ENCODE measurements at places on chromosomes 11 and 22.

- no peak for DNase-seq
Observed at GRCh38 chr11:128614026-128614425, 26.7 kb upstream of the ETS1 start.

DNA sequence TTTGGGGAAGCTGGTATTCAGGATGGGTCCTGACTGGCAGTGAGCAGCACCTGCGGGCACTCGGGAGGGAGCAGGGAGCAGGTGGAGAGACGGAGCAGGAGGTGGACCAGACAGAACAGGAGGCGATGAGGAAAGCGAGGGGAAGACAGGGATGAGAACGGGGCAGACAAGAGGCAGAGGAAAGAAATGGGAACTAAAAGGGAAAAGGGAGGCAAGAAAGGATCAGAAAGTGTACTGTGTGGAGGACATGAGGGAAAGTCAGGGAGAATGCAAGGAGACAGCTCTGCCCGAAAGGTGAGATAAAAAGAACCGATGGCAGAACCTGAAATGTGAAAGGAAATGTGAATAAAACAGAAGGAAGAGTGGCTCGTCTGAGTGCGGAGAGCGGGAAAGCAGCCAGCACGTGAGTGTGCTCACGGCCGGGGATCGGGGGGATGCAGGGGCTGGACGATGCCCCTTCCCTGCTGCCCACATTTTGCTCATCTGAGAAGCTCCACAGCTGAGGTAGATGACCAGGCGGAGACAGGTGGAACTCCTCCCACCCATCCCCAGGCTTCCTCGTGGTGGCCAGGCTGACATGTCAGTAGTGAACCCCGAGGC is 494.4 kb upstream of the B3GAT1 start:
- no peak for DNase-seq

GRCh38 chr11:134200688-134201087 is 23.1 kb downstream of the NCAPD3 start:
- DNase-seq = no peak

DNA sequence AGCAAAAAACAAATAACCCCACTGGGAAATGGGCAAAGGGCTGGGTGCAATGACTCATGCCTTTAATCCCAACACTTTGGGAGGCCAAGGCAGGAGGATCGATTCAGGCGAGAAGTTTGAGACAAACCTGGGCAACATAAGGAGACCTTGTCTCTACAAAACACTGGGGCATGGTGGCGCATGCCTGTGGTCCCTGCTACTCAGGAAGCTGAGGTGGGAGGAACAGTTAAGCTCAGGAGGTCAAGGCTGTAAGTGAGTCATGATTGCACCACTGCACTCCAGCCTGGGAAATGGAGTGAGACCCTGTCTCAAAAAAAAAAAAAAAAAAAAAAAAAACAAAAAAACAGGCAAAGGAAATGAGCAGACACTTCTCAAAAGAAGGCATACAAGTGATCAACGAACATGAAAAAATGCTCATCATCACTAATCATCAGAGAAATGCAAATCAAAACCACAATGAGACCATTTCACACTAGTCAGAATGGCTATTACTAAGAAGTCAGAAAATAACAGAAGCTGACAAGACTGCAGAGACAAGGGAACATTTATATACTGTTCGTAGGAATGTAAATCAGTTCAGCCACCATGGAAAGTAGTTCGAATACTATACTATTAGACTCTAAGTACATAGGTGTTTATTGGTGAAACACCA is 48.2 kb upstream of the SMCO4 start:
- no peak for DNase-seq

DNA sequence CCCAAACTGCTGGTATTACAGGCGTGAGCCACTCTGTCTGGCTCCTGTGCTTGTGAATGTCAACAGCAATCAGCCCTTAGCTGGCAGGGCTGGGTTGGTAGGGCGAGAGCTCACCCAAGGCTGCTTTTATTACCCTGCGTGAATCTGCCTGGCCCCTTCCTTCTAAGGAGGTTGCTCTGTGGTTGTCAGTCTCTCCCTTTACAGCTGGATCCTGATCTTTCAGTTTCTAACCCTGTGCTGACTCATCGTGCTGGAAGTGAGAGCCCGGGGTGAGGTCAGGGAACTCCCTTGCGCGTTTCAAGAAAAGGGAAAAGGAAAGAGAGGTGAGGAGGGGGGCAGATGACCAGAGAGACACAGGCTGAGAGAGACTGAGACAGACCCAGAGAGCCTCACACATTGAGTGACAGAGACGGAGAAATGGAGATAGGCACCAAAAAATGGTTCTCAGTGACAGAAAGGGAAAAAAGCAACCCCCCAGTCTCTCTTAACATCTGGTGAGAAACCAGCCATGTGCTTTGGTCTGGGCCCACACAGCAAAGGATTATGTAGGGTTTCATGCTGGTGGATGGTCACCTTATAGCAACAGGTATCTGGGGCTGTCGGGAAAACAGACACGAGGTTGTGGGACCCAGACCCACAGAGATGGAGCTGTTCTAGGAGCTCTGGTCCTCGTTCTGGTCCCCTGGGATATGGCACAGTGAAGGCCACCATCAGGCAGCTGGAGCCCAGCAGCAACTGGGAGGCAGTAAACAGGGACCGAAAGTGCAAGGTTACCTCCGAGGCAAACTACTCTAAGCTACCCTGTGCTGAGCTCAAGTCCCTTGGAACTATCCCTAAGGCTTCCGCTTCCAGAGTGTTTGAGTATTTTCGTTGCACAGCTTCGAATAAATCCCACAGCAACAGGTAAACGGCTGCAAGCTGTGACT is 2.5 kb downstream of the TCN2 start:
- no peak for DNase-seq

DNA sequence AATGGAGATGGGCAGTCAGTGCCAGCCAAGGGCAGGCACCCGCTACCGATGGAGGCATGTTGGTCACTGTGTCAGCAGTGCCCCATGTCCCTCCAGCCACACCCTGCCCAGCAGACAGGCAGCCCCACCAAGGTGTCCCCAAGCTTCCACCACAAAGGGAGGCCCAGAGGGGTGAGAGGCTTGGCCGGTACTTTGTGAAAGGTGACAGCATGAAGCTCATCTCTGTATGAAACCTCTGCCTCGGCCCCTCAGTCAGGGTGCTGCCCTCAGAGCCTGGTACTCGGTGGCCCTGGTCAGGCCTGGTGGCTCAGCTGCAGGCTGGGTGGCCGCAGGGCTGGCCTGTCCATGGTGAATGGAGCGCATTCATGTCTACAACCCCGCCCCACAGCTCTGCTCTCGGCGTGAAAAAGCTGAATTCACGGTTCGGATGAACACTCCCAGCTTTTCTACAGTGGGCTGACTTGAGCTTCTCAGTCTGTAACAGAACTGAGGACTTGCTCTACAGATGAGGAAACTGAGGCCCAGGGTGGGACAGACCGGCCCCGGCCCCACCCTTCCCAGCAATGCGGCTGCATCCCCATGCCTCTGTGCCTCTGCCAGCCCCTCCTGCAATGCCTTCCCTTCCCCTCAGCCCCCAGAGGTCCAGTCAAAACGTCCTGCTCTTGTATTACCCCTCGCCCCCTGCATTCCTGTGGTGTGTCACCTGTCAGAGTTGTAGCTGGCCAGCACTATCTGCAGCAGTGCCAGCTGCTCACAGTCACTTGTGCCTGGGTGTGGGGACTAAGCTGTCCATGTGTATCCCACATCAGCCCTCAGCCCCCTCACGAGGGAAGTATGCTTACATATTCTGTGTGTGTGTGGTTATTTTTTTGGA is 27.7 kb downstream of the RSPH14 start:
- peak; percentile 87 for DNase-seq

GRCh38 chr22:47151490-47151889 is 389.0 kb downstream of the TBC1D22A start:
- no peak for DNase-seq

GRCh38 chr22:36002084-36002483 is 26.5 kb downstream of the RBFOX2 start:
- DNase-seq = no peak

DNA sequence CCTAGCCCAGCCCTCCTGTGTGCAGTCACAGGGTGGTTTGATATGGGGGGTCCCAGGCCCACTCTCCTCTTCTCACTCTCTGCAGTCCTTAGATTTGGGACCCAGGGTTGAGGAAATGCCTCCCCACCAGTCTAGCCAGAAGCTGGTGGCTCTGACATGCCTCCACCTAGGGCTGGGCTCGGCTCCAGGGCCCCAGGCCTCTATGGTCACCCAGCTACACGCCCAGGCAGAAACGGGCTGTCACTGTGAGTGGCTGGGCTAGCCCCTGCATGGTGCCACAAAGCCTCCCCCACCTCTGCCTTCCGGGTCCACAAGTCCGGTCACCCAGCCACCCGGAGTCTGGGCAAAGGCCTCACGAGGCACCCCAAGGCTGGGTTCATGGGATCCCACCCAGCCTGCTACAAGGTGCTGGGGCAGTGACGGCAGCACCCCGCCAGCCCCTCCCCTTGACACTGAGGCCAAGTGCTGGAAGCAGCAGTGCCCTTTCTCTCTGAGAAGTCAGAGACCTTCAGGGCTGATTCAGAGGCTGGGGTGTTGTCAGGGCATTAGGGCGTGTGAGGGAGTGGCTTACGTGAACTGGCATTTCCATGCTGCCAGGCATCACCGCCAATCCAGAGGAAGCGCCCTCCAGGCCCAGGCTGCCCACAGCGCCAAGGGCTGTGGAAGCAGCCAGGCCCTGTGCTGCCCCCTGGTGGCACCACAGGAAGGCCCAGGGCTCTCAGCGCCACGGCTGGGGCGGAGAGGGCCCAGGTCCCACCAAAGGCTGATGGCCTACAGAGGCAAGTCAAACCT is 638 bp upstream of the PITPNM1 start:
- peak; percentile 79 for DNase-seq

GRCh38 chr11:61120099-61120705 is 17.9 kb downstream of the CD5 start:
- no peak for DNase-seq

GRCh38 chr11:77196961-77197360 is 68.9 kb downstream of the MYO7A start:
- no peak for DNase-seq

- DNase-seq = no peak
Observed at GRCh38 chr11:112656772-112657428, 304.3 kb upstream of the NCAM1 start.

- no peak for DNase-seq
Observed at GRCh38 chr11:129423426-129423825, 47.8 kb downstream of the BARX2 start.

- DNase-seq = no peak
Observed at GRCh38 chr11:78429209-78429608, 11.6 kb upstream of the GAB2 start.

DNA sequence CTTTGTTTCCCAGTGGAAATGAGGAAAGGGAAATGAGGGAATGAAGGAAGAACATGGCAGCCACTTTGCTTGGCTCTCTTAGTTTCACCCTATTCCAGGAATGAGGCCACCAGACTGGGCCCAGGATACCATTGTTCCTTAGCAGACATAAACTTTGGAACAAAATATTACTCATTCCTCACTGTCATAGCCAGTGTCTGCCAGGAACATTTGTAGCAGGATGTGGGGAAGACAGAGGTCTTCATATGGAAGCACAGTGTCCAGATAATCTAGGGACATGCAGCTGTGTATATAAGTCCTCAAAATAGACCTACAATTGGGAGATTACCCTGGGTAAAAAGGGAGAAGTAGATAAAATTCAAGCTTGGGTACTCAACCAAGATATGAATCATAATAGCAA is 15.2 kb upstream of the FUT4 start:
- no peak for DNase-seq

- no peak for DNase-seq
Observed at GRCh38 chr11:81857386-81857785, 876.3 kb downstream of the FAM181B start.

- DNase-seq = no peak
Observed at GRCh38 chr11:21066030-21066429, 396.6 kb downstream of the NELL1 start.

DNA sequence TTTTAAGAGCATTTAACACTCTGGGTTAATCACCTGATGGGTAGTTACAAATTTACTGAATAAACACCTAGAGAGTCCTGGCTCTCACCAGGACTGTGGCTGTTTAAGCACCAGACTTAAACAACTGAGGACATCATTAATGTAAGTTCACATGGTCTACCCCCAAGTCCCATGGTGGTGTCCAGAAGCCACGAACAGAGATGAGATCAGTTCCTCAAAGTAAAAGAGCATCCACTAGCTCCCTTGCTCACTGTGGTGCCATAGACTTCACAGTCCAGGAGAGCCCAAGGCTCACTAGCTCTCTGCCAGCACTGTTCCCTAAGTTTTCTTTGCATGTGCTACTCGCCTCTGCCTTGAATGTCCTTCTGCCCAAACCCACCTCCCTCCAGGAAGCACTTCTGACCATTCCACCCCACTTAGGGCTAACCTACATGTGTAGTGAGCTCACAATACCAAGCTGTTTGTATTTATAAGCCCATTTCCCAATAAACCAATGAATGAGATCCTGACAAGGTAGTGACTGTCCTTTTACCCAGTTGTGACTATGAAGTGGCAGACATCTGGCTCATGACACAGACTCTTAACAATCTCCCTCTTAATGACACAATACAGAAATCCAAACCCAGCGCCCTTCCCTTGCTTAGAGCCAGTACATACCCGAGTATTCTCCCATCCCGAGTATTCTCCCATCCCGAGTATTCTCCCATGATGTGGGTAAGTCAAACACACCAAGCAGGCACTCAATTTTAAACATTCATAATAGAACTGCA is 15.7 kb downstream of the NAP1L4 start:
- no peak for DNase-seq

- DNase-seq = no peak
Observed at GRCh38 chr11:114281388-114281956, 14.7 kb upstream of the NNMT start.

DNA sequence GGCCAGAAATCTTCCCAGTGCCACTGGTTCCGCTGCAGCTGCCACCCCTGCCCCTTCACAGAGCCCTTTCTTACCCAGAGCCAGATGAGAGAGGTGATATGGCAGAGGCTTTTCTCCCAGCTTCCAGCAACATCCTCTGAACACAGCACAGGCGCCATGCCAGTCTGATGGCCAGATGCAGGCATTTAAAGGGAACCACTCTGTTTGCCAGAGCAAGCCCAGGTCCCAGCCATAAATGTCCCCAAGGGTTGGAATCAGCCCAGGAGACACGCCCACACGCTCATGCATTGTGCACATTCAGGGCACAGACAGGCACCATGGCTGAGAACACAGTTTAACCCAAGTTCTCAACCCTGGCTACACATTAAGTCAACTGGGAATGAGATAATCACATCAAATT is 114.3 kb upstream of the CSNK2A3 start:
- no peak for DNase-seq

GRCh38 chr22:40241200-40241763 is 63.6 kb downstream of the TNRC6B start:
- DNase-seq = no peak

- DNase-seq = no peak
Observed at GRCh38 chr22:23306438-23306921, 126.2 kb downstream of the BCR start.

Data from substantia nigra (tissue), 51 donors.